Activated effector memory CD4-positive, alpha-beta T cell treated with Interleukin-2 at 50 U/mL for 16 hours (primary cell): ENCODE measurements at places on chromosomes 6 and 20.

GRCh38 chr6:97026298-97026697 lies 101.8 kb downstream of the KLHL32 start:
- DNase-seq: no peak

DNA sequence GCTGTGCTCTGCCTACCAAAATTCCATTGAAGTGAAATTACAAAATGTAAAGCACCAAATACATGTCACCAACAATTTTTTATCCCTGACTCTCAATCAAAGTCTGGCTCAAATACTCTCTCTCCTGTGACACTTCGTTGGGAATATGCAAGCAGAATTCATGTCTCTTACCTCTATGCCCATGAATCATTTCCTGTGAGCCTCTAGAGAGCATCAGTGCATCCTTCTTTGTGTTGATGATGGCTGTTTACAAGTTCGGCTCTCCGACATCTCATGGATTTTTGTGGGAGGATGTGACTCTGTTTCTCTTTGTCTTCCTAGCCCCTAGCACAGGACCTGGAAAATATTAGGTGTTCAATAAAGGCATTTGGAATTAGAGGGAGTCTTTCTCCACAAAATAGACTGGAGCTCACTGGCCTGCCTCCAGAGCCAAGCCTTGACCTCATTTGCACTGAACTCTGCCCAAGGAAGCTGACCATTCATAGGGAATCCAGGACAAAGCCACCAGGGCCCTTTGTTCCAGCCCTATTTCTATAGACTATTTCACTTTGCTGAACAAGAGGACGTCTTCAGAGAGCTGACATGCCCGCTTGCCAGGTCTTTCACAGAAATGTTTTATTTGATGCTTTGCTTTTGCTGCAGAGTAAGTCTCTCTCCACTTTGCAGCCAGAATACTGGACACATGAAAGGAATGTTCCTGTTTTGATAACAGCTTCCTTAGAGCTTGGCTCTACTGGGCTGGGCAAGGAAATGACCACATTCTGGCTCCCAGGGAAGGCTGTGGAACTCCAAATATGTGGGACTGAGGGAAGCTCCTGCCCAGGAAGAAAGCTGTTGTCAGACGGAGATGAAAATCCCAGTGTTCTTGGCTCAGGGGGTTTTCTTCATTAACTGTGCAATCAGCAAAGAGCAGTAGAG lies 194.5 kb upstream of the CDYL start:
- DNase-seq: no peak

GRCh38 chr20:52905241-52905994 lies 66.7 kb upstream of the TSHZ2 start:
- DNase-seq: no peak

DNA sequence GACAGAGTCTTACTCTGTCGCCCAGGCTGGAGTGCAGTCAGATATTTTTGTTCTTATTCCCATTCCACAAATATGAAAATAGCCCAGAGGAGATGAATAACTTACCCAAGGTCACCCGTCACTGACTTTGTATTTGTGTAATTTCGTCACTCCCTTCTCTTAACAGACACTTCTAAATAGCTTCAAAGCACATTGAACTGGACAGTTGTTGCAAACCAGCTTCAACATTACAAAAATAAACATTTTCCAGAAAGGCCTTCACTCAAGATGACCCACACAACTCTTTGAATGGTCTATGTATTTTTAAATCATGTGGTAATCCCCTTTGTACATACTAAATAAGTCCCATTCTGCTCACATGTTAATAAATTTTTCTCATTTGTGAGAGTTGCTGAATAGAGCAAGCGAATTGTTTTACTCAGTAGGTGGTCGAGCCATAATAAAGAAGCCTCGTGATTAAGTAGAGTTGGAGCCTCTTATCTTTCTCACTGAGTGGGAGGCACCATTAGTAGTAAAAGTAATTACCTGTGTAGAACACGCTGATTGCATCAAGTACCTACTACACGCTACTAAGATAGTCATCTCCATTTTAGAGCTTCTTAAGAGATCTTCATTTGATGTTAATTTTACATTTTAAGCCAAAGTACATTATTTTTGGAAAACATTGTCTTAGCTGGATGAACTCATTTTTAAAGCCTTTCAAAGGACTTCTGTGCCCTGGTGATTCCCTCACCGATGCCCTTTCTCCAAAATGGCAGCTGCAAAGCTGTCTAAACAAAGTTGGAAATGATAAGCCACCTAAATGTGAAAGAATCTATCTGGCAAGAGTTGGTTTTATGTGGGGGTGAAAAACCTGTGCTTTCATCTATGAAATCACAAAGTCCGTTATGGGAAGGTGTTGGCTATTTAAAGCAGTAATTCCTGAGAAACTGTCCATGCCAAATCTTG lies 110.0 kb downstream of the TSHZ2 start:
- no peak for DNase-seq

DNA sequence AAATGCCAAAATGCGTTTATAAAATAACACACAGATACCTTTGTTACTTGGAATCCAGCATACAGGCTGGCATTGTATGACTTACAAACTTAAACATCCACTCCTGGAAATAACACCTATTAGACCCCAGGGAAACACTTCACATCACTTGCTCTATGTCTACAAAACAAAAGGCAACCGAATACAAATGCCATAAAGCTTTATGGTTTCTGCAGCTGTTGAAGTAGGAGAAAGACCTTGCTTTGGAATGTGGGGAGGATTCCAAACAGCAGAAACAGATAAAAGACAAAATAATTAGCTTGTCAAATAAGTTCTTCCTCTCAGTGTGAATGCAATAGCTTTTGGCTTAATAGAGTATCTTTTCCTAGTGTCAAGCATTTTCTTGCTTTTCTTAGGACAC lies 9.8 kb upstream of the AMD1 start:
- DNase-seq: no peak

DNA sequence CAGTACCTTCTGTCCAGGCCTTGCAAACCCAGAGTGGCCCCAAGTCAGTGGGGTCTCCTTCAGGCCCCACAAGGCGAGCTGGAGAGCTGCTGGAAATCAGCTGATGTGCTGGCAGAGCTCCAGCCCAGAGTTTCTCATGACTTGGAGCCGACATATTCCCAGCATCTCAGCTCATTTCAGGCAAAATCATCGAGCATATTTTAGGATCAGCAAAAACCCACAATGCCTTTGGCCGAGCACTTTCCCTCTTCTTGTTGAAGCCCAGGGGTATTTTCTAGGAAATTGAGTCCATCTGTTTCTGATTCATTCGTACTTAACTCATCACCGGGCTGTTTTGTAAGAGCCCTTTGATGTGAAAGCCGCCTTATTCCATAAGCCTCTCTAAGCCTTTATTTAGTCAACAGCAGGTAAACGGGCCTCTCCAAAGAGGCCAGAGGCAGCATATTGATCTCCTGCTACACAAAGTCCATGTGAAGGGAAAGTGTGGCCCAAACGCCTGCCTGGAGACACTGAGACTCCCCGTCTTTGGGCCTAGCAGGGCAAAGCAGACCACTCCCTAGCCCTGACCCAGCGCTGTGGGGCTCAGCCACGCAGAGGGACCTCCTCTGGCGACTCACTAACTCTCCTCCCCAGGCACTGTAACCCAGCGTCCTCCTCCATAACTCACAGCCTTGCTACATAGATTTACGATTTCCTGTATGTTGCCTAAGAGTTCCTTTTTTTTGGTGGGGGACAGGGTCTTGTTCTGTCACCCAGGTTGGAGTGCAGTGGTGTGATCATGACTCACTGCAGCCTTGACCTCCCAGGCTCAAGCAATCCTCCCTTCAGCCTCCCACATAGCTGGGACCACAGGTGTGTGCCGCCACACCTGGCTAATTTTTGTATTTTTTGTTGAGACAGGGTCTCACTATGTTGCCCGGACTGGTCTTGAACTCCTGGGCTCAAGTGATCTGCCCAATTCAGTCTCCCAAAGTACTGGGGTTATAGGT lies 12.1 kb upstream of the C20orf203 start:
- DNase-seq: no peak

- no peak for DNase-seq
Observed at GRCh38 chr6:63319939-63320338, at the start of gene LGSN. LGSN (minus strand) TSS chr6:63319983; CDS start chr6:63319943, 40 bp downstream.

DNA sequence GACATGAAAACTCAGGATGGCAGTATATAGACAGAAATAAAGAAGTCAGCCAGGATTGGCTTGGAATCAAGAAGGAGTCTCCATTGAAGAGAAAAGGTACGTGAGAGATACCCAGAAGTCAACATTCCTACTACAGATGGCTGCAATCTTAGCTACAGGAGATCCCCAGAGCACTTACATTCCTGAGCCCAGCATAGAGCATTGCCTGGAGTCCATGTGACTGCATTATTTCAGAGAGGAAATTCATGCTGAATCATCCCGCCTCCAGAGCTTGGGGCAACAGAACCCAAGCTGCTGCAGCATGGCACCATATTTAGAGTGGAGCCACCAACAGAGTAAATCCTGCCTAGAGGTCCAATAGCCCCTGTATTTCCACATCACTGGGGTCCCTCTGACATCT lies 125.0 kb upstream of the GRIK2 start:
- DNase-seq: no peak

GRCh38 chr6:142518761-142519160 lies 217.0 kb downstream of the ADGRG6 start:
- DNase-seq: no peak

DNA sequence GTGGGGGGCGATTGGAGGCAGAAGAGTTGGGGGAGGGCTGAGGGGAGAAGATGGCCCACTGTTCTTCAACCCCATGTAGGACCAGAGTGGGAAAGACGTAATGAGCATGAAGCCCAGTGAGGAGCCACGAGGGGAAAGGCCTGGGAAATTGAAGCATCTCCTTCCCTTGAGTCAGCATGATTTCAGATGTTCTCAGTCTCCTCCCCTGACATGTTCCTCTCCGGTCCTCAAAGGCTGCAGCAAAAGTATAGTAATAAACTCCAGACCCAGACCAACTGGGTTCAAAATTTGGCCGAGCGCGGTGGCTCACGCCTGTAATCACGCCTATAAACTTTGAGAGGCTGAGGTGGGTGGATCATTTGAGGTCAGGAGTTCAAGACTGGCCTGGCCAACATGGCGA lies 1.9 kb upstream of the NFKBIE start:
- no peak for DNase-seq

DNA sequence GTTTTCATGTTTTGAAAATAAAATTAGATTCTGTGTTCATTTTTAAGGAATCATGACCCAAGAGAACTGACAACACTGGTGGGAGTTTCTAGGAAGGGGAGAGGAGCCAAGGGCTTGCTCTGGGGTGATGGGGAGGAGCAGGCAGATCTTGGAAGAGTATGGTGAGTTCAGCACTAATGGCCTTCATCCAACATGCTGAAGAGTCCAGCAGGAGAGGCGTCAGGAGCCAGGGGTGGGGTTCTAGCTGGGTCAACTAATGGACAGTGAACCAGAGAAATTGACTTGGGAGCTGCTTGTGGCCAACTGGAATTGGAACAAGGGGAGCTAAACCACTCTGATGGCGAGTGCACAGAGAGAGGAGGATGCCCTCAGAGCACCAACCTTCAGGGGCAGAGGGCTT lies 107.1 kb downstream of the MRPL14 start:
- DNase-seq: no peak

DNA sequence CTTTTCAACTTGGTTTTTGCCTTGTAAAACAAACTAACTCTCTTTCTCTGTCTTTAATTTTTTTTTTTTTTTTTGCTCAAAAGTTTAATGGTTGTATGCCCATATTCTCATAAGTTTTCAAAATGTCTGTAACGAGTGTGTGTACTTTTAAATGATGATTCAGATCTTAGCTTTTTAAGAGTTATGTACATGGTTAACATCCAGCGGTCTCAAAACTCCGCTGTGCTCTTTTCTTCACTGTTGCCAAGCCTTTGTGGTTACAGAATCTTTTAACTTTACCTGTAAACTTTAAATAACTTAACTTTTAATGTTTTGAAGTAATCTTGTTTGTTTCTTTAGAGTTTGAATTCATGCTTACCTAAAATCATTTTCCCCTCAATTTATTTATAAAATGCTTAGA lies 133.0 kb downstream of the SAMD5 start:
- DNase-seq: no peak

GRCh38 chr6:141464490-141464889 lies 668.2 kb upstream of the GJE1 start:
- no peak for DNase-seq
